ENCODE measurements at places on chromosomes 13 and 19. TPM values are rescaled to one million over a fixed set of nuclear protein-coding genes. Genes with fewer than 3 reads are reported as not detected.

DNA sequence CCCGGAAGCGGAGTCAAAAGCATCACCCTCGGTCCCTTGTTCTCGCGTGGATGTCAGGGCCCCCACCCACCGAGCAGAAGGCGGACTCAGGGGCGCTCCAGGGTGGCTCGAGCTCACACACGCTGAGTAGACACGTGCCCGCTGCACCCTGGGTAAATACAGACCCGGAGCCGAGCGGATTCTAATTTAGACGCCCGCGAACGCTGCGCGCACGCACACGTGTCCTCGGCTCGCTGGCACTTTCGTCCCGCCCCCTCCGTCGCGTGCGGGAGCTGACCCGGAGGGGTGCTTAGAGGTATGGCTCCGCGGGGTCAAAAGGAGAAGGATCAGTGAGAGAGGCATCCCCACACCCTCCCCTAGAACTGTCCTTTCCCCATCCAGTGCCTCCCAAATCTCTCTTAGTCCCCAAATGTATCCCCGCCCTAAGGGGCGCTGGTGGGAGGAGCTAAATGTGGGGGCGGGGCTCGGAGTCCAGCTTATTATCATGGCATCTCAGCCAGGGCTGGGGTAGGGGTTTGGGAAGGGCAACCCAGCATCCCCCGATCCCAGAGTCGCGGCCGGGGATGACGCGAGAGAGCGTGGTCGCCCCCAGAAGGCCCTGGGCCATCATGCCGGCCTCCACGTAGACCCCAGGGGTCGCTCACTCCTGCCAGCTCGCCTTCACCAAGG lies 451 bp upstream of the ICAM5 start:
- DNase-seq = peak; percentile 89
- H3K27ac ChIP-seq = no peak overlapping the region
- peaks cover 3% of the 10 kb centered on the region for H3K4me1 ChIP-seq
- H3K36me3 ChIP-seq = no peaks in the 10 kb centered on the region

GRCh38 chr19:31170046-31170445 lies 179.2 kb downstream of the TSHZ3 start:
- peak; percentile 26 for DNase-seq
- H3K36me3 ChIP-seq = no peaks in the 10 kb centered on the region
- no peak overlapping the region for H3K4me3 ChIP-seq
- H3K27ac ChIP-seq = no peak overlapping the region
- H3K27me3 ChIP-seq = no peaks in the 10 kb centered on the region
- H3K4me1 ChIP-seq = no peaks in the 10 kb centered on the region

- peaks cover 3% of the 10 kb centered on the region for H3K36me3 ChIP-seq
- DNase-seq = peak; percentile 47
- peaks cover 20% of the 10 kb centered on the region for H3K4me1 ChIP-seq
- no peak overlapping the region for H3K4me3 ChIP-seq
- peak overlapping the region; percentile 44 for H3K27ac ChIP-seq
Observed at GRCh38 chr19:18434411-18435175, 3.3 kb downstream of the ISYNA1 start.

The NLRP11 gene
- not detected for total RNA-seq

- no peak overlapping the region for H3K27ac ChIP-seq
- H3K4me1 ChIP-seq = no peaks in the 10 kb centered on the region
- H3K36me3 ChIP-seq = no peaks in the 10 kb centered on the region
- H3K27me3 ChIP-seq = no peaks in the 10 kb centered on the region
- H3K4me3 ChIP-seq = no peak overlapping the region
Observed at GRCh38 chr13:97429681-97430081, 4.3 kb upstream of the RAP2A start.

The SIGLEC5 gene
- not detected for total RNA-seq

GRCh38 chr19:48859711-48860572 lies 8.5 kb downstream of the PLEKHA4 start:
- H3K4me3 ChIP-seq = no peak overlapping the region
- H3K36me3 ChIP-seq = no peaks in the 10 kb centered on the region
- no peak overlapping the region for H3K27ac ChIP-seq
- DNase-seq = peak; percentile 84

The PALM gene
- total RNA-seq = 40.8 TPM

DNA sequence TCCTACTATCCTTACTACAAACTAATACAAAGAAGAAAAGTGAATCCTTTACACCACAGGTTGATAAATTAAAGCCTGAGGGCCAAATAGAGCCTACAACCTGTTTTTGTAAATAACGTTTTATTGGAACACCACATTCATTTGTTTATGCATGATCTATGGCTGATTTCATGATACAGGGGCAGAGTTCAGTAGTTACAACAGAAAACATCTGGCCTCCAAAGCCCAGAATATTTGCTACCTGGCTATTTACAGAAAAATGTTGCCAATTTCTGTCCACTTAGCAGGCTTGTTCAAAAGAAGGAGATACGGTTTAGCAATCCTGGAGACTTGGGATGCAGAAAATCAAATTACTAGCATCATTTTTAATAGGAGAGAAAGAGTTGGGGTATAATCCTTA lies 24.1 kb downstream of the DCT start:
- no peak overlapping the region for H3K27ac ChIP-seq
- peaks cover 6% of the 10 kb centered on the region for H3K27me3 ChIP-seq
- no peaks in the 10 kb centered on the region for H3K36me3 ChIP-seq
- H3K4me3 ChIP-seq = no peak overlapping the region
- DNase-seq = no peak
- no peaks in the 10 kb centered on the region for H3K4me1 ChIP-seq

The HCN2 gene
- total RNA-seq = 0.15 TPM

GRCh38 chr19:40570313-40571004 lies 6.2 kb upstream of the SHKBP1 start:
- H3K36me3 ChIP-seq = no peaks in the 10 kb centered on the region
- H3K27me3 ChIP-seq = peaks cover 49% of the 10 kb centered on the region
- peak; percentile 100 for DNase-seq
- no peak overlapping the region for H3K27ac ChIP-seq

- H3K27me3 ChIP-seq = peaks cover 45% of the 10 kb centered on the region
- H3K36me3 ChIP-seq = no peaks in the 10 kb centered on the region
- H3K4me1 ChIP-seq = no peaks in the 10 kb centered on the region
Observed at GRCh38 chr19:57310792-57311191, 9.5 kb upstream of the ZNF543 start.

GRCh38 chr13:80011448-80012212 lies 329.3 kb downstream of the SPRY2 start:
- H3K4me3 ChIP-seq = no peak overlapping the region
- H3K36me3 ChIP-seq = no peaks in the 10 kb centered on the region
- peak overlapping the region; percentile 81 for H3K27ac ChIP-seq
- no peak for DNase-seq

The CYP4F22 gene
- not detected for total RNA-seq

The ZNF8 gene
- 16.1 TPM for total RNA-seq

The SRRM5 gene
- total RNA-seq = 0.37 TPM

DNA sequence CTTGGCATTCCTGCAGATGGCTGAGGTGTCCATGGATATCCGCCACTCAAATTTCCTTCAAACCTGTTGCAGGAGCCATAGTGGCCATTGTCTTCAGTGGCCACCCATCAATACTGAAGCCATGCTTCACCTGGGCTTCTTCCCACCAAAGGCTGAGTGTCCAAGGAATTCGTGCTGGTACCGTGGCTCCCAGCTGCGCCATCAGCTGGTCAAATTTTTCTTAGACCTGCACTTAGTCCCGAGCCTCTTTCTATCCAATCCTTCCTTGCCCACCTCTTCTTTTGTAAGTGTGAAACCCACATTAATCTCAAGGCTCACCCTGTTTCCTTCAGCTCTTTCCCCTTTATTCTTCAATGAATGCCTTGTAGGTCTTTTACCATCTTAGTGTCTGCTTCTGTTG lies 152.1 kb downstream of the PCDH9 start:
- no peak for DNase-seq
- H3K27me3 ChIP-seq = no peaks in the 10 kb centered on the region
- no peaks in the 10 kb centered on the region for H3K4me1 ChIP-seq
- no peaks in the 10 kb centered on the region for H3K36me3 ChIP-seq
- H3K27ac ChIP-seq = no peak overlapping the region
- H3K4me3 ChIP-seq = no peak overlapping the region

- peaks cover 40% of the 10 kb centered on the region for H3K27me3 ChIP-seq
- H3K4me1 ChIP-seq = no peaks in the 10 kb centered on the region
- no peak overlapping the region for H3K27ac ChIP-seq
- no peak overlapping the region for H3K4me3 ChIP-seq
- H3K36me3 ChIP-seq = no peaks in the 10 kb centered on the region
Observed at GRCh38 chr13:113756441-113757097, 2.5 kb upstream of the TMEM255B start.

GRCh38 chr19:22628401-22628800 lies 5.7 kb upstream of the ZNF492 start:
- H3K4me3 ChIP-seq = no peak overlapping the region
- H3K4me1 ChIP-seq = no peaks in the 10 kb centered on the region
- H3K27me3 ChIP-seq = no peaks in the 10 kb centered on the region
- no peak for DNase-seq
- H3K36me3 ChIP-seq = no peaks in the 10 kb centered on the region

- H3K36me3 ChIP-seq = no peaks in the 10 kb centered on the region
- H3K27ac ChIP-seq = no peak overlapping the region
- no peaks in the 10 kb centered on the region for H3K4me1 ChIP-seq
Observed at GRCh38 chr19:42091742-42092141, 15.8 kb downstream of the ZNF574 start.
